MCF 10A (cell line): ENCODE measurements at places on chromosomes 7 and 10.

GRCh38 chr7:98755138-98755898, 114.5 kb downstream of the TMEM130 start:
- no peak for DNase-seq

DNA sequence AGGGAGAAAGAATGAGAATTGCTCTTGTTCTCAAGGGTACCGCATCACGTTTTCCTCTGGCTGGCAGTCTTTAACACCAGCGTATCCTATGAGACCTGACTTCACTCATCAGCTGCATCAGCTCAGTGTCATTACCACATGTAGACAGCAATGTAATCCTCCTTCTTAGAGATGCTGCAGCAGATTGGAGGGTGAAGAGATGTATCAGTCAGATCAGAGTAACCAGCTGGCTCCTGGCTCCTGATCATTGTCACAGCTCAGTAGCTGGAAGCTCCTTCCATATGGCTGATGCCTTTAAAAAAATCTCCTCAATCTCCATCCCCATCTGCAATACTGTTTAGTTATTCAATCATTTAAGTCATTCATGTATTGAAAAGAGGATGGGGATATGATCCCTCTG, 39.7 kb upstream of the EPHB6 start:
- no peak for DNase-seq

- no peak for DNase-seq
These were observed 32.2 kb upstream of the GLI3 start for GRCh38 chr7:42269161-42269560.

DNA sequence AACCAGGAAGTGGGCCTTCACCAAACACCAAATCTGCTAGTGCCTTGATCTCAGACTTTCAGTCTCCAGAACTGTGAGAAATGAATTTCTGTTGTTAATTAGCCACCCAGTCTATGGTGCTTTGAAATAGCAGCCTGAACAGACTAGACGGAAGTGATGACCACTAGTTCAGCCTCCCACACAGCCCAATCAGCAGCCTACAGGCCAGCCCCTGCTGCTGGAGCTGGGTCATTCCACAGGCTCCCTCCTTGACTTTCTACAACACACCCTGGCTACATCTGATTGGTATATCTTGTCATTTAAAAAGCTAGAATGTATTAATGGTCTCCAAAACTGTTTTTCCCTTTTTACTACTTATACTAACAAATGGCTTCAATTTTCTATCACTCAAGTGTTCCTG, 277.2 kb upstream of the TAC1 start:
- DNase-seq = no peak

- no peak for DNase-seq
These were observed 10.7 kb downstream of the GOT1 start for GRCh38 chr10:99419688-99420087.

DNA sequence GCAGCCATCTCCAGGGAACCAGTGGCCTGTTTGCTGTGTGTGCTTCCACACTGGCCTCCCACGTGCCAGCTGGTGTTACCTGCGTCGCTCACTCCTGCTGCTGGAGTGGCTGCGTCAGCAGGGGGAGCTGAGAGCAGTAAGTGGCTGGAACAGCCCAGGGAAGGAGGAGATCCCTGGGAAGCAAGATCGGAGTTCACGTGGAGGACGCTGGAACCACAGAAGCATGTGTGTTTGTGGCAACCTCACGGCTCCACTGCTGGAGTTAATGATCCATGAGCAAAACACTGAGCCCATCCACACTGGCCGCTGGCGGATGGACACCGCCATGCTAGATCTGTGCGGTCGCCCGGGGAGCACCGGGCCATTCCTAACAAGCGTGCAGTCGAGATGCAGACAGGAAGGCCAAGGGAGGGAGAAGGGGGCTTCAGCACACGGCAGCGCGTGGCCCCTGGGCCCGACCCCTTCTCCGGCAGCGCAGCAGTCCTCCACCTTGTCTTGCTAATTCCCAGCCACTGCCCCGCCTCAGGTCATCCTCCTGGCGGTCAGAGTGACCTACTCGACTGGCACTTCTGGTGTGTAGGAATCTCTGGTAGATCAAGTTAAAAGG, 68.5 kb upstream of the EEPD1 start:
- DNase-seq = peak; percentile 45

- DNase-seq = no peak
These were observed 6.8 kb upstream of the ANKRD22 start for GRCh38 chr10:88858491-88858890.

DNA sequence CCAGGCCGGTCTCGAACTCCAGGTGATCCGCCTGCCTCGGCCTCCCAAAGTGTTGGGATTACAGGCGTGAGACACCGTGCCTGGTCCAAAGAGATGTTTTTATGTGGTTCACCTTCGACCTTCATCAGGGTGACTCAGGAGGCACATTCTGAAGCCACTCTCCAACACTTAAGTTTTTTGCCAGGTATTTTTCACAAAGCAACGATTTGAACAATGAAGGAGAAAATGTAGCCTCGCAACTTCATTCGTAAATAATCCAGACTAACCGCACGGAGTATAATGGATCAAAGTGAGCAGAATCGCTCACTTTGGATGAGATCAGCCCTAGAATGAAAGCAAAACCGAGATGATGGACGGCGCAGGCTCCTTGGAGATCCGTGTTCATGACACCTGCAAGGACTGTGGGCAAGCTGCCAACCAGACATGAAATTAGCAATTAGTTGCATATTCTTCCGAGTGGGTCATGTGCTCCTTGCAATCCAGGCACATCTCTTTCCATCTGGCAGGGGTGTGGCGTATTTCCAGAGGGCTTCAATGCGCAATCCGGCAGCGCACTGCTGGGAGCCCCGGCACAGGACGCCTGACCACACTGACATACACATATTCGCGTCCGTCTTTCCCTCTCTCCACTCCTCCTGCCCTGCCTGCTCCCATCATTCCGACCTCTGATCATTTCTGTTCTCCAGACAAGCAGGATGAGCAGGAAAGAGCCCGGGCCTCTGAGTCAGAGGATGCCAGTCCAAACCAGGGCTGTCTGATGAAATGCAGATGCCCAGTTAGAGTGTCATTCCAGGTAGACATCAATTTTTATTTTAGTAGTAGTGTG, 148.4 kb downstream of the KLF6 start:
- peak; percentile 86 for DNase-seq

GRCh38 chr10:287814-288213, 152.6 kb downstream of the ZMYND11 start:
- DNase-seq = peak; percentile 12

DNA sequence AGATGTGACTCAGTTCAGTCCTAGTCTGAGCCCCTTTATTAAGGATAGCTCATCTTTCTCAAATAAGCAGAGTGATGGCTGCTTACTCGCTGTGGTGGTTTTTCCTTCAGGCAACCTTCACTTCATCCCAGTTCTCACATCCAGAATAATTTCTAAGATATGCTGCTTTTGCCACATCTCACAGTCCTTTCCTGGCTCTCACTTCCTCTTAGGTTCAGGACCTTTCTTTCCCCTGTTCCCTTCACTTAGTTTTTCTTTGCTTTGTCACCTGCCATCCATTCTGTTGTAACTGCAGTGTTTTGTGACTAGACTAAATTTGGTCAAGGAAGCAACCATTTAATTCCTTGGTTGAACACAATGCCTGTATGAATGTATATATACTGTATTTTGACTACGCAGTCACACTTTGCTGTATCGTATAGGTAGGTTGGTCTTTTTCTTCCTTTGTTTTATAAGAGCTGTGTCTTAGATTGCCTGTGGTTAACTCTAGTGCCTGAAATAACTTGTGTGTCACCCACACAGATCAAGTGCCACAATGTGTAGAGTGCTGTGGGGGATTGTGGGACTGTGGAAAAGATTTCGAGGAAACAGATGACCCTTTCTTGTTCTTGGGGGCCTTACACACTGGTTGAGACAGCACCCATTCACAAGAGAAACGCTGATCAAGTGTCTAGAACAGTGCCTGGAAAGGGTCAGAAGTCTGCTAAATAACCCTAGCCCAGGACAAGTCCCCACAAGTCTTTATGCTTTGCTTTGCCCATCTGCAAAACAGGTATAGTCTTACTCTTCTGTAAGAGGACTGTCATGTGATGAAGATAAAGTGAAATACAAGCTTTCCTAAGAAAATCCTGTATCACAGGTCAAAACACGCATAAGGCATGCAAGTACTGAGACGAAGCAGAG, 2.6 kb downstream of the ZNF655 start:
- DNase-seq = peak; percentile 29

DNA sequence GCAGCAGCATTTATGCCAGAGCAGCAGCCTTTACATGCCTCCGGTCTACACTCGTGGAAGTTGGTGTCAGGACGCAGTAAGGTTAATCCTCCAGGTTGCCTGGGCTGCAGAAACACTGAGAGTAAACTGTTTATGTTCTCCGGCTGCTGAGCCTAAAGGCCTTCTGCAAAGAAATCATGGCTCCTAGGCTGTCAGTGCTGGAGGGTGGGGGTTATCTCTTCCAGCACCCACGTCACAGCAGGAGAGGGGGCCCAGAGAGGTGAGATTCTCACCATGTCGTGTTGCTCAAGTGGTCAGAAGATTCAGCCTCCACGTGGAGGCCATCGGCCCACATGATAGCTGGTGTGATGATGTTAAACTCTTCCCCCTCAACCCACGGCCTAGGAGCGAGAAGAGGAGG, 41.2 kb downstream of the COL13A1 start:
- DNase-seq = no peak

GRCh38 chr10:114303556-114303955, 64.5 kb downstream of the VWA2 start:
- DNase-seq = no peak

DNA sequence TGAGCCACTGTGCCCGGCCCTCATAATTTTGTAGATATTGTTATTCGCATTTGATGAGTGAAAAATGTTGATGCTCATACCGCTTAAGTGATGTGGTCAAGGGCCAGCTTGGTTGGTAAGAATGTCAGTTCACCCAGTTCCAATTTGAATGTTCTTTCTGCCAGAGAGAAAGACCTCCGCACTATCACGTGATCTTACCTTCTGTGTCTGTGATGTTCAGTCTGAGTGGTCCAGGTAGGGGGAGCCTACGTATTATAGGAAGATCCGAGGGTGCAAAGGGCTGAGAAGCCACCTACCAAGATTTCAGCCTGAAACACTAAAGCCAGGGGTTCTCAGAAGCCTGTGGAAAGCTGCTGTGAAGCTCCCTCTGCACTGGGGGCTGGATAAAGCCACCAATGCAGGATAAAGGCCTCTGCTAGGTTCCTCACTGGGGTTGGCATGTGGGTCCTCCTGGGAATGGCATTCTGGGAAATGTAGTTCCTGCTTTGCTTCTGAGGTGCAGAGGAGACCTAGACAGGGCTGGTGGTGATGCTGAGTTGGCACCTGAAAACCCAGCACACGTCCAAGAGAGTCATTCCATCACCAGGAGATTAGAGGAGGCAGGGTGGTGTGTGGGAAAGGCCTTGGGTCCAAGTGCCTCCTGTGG, 64.7 kb upstream of the AOAH start:
- DNase-seq = no peak

DNA sequence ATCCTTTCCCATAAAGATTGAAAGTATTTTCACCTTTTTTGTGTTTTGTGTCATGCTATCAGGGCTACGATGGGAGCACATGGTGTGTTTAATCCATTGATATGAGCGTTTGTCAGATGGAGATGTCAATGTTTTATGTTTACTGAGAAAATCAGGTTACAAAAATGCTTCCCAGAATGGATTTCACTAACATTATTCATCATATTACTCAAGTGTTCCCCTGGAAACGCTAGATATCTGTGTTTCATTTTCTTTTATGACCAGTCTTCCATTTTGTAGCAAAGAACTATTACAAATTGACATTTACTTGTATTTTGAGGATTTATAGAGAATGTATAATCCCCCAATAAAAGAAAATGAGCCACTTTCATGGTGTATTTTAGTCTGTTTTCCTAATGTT, 293.5 kb upstream of the AKR1E2 start:
- DNase-seq = peak; percentile 41

DNA sequence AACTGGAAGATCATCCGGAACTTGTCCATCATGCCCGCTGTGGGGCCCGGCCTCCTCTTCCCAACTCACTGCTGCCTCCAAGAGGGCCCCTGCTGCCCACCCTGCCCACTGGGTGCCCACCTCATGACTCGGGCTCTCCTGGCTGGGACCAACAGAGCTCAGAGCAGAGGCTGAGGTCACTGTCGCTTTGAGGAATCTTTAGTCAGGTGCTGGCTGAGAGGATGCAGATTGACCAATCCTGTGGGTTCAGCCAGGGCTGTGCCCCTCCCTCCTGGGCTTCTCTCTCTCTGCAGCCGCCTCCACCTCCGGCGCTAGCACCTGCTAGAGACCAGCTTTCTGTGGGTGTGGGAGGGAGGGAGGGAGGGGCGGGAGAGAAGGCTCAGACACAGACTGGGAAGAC, at the start of gene CALHM1:
Gene CALHM1, minus strand, starts transcription at position 181 of the 400 bp plus-strand sequence. Its CDS starts 149 bp downstream, at position 32.
- DNase-seq = no peak

- DNase-seq = no peak
These were observed 131.6 kb upstream of the LSM8 start for GRCh38 chr7:118052336-118052735.

DNA sequence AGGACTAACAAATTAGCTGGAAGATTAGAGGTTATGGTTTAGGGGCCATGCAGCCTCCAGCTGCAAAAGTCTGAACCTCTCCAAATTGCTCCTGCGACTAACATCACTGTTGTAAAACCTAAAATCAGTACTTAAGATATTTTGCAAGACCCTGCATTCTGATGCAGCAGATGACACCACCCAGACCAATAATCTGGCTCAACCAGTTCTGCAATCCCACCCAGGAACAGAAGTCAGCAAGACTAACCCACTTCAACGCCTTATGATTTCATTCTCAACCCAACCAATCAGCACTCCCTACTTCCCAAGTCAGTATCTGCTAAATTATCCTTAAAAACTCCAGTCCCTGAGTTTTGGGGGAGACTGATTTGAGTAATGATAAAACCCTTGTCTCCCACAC, 250.8 kb upstream of the MBL2 start:
- DNase-seq = no peak

DNA sequence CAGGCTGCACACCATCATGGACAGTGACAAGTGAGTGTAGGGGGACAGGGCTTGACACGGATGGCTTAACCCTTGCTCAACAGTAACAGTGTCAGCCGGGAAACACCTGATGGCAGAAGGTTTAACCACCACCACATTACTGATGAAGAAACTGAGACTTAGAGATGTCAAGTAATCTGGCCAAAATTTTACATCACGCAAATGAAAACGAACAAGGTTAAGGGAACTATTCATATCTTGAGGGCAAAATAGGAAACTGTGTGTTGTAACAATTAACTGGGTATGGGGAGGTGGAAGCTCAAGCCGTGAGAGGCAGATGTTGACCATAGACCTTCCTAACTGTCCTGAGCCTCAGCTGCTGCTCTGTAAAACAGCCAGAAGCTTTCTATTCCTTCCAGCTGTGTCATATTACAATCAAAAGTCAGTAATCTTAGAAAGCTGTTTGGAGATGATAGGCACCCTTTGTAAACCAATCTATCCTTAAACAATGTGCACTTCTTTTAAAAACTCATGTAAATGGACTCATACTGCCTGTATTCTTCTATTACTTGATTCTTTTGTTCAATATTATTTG, 68.4 kb downstream of the ABCC2 start:
- DNase-seq = no peak
